ENCODE measurements at places on chromosomes 16 and 17.

DNA sequence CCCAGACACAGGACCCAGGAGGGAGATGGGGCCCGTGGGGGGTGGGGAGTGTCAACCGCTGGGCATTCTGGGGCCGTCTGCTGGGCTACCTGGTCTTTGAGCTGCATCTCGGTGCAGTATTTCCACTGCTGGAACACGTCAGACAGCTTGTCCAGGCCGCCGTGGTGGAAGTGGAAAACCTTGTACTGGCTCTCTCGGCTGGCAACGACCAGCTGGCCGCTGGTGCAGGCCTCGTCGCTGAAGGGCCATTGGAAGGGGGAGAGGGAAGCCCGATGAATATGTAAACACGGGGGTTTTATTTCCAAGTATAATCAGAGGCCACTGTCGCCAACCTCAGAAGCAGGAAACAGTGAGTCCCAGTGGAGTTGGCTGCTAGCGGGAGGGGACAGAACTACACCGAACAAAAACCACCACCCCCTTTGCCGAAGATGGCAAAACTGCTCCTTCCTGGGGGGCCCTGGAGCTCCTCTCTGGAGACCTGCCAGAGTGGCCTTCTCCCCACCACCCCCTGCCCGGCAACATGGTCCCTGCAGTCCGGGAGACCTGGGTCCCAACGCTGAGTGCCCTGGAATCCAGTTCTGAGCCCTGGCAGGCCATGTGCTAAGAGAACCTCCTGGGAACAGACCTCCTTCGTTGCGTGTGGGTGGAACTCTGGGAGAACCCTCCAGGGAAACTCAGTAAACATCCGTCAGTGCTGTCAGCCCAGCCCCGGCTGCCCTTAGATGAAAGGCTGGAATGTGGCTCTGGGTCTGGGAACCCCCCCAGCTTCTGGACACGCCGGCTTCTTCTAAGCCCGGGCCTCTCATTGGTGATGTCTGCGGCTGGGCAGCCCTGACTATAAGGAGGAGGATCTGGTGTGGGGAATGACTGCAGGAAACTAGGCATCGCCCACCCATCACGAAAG is 84.1 kb downstream of the TBC1D16 start:
- DNase-seq = no peak

- no peak for DNase-seq
Observed at GRCh38 chr17:78677303-78678221, 100.4 kb upstream of the DNAH17 start.

- DNase-seq = no peak
Observed at GRCh38 chr16:48188449-48189102, 32.8 kb upstream of the ABCC12 start.

- peak; percentile 24 for DNase-seq
Observed at GRCh38 chr16:1430759-1431496, at the start of gene PERCC1. Gene PERCC1 (plus strand): TSS chr16:1431078. CDS start chr16:1432594, 1,516 bp downstream.

- no peak for DNase-seq
Observed at GRCh38 chr17:10208604-10209193, 10.3 kb upstream of the GAS7 start.

DNA sequence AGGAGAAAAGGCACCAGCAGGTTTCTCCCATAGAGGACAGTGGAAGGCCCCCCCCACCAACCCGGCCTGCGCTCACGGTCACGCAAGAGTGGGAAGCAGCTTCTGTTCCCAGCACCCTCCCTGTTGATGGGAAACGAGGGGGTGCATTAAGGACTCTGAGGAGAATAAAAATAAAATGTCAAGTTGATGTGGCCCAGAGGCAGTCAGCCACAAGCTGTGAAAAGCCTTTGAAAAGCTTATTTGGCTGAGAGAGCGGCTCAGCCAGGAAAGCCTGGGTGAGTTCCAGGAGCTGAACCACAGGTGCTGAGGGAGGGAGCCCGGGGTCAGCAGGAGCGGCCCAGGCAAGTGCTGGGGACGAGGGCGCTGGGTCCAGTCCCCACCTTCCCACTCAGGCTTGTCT is 26.9 kb upstream of the SPATA32 start:
- peak; percentile 29 for DNase-seq

DNA sequence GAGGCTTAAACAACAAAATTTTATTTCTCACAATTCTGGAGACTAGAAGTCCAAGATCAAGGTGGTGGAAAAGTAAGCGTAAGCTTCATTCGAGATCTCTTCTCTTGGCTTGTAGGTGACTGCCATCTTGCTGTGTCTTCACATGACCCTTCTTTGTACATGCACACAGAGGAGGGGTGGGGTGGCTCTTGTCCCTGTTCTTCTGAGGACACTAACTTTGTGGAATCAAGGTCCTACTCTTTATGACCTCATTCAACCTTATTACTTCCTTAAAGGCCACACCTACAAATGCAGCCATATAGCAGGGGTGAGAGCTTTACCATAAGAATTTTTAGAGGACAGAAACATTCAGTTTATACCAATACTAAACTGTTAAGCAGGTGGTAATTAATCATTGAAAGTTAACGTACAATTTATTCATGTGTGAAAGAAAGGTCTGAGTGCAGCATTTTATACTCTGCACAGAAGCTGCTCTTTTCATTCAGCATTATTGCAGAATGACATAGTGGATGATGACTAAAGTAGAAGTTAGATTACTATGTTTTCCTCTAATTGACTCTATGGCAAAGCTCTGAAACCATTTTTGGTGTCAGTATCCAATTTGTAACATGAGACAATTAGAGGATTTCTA is 139.9 kb upstream of the HLF start:
- no peak for DNase-seq

- no peak for DNase-seq
Observed at GRCh38 chr17:33696102-33696501, 403.0 kb upstream of the ASIC2 start.

GRCh38 chr17:66507103-66507923 is 204.9 kb downstream of the PRKCA start:
- DNase-seq = no peak

- peak; percentile 9 for DNase-seq
Observed at GRCh38 chr17:39393736-39394135, 7.7 kb downstream of the FBXL20 start.

- no peak for DNase-seq
Observed at GRCh38 chr17:40714473-40714872, 10.9 kb upstream of the KRT24 start.

GRCh38 chr17:68424861-68425260 is 32.4 kb downstream of the WIPI1 start:
- no peak for DNase-seq

GRCh38 chr17:29589524-29590410 is at the start of gene GIT1:
Gene GIT1 (minus strand): TSS chr17:29589648. CDS start chr17:29589378, 270 bp downstream.
- peak; percentile 64 for DNase-seq

- peak; percentile 99 for DNase-seq
Observed at GRCh38 chr17:18183334-18184142, at the start of gene ALKBH5. Gene ALKBH5 (plus strand): TSS chr17:18183828. CDS start chr17:18184244, 416 bp downstream.

- DNase-seq = no peak
Observed at GRCh38 chr17:8117367-8117979, 841 bp downstream of the ALOXE3 start.

DNA sequence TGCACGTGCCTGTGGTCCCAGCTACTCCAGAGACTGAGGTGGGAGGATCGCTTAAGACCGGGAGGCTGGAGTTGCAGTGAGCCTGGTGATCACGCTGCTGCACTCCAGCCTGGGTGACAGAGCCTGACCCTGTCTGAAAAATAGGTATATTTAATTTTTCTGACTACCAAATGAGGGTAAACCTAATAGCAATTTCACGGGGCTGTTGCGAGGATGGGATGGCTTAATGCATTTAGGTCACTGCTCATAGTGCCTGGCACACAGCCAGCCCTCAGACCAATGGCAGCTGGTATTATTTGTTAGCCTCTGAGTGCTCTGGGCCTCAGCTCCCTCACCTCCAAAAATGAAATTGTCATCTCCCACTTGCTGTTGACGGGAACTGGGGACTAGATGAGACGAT is 5.9 kb upstream of the CDIP1 start:
- DNase-seq = no peak

GRCh38 chr16:78982096-78982744 is 618.3 kb downstream of the MAF start:
- no peak for DNase-seq

GRCh38 chr16:4249530-4250308 is 7.8 kb upstream of the SRL start:
- no peak for DNase-seq

DNA sequence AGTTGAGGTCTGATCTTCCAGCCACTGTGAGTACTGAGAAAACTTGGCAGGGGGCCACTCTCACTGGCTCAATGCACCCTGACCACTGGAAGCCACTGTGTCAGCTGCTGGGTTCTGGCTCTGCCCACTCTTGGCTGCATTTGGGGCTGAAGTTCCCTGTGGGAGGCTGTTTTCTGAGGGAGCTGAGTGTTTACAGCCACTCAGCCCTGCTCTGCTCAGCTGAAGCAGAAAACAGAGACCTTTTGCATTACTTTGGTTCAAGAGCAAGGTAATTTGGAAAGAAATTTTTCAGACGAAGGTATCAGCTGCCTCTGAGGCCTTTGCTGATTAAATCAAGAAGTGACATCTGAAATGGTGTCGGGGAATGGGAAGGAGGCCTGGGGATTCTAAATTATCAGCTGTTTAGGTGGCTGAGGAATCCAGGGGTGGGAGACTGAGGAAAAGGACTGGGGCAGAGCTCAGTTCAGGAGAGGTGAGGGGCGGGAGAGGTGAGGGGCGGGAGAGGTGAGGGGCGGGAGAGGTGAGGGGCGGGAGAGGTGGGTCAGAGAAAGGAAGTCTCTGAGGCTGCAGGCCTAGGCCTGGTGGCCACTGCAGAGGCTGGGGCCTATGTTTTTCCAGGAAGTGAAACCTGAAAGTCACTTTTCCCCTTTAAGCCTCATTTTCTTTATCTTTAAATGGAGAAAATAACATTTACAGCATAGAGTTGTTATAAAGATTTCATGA is at the start of gene ACSM5:
Gene ACSM5, plus strand, starts transcription at position 137 of the 723 bp plus-strand sequence. CDS start 1,951 bp downstream, outside the sequence.
- no peak for DNase-seq

GRCh38 chr16:27311897-27312303 is 1.9 kb upstream of the IL4R start:
- no peak for DNase-seq

- no peak for DNase-seq
Observed at GRCh38 chr17:81397314-81398175, 2.3 kb downstream of the BAHCC1 start.

DNA sequence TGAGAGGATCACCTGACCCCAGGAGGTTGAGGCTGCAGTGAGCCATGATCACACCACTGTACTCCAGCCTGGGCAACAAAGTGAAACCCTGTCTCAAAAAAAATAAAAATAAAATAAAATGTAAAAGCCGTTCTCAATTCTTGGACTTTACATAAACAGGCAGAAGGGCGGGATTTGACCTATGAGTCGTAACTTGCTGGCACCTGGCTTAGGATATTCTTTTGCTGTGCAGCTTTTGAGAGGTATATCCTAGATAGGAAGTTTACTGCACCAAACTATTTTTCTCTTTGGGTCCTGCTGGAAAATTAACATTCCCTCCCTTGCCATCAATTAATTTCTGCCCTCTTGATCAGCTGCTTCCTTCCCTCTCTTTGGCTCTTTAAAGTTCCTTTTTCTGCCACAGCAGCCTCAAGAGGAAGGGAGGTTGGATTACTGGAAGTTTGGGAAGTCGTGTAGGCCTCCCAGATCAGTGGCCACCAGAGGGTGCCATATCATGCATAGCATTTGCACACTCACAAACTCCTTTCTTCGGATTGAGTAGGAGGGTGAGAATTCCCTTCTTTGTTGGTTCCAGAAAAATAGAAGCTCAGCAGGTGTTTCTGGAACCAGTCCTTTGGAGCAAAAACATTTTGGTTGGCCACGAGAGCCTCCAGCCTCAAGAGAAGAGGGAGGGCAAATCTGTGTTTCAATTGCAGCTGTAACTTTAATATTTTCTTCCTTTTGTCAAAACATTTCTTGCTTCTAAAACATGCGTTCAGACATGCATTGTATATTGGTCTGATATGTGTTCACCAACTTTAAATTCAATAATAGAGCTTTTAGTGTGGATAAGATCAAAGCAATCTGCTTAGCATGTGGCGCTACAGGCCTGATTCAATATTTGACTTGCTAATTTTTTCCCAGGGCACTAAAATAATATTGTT is 147.3 kb downstream of the CCDC182 start:
- peak; percentile 81 for DNase-seq

- DNase-seq = no peak
Observed at GRCh38 chr17:13544765-13545164, 57.0 kb downstream of the HS3ST3A1 start.

DNA sequence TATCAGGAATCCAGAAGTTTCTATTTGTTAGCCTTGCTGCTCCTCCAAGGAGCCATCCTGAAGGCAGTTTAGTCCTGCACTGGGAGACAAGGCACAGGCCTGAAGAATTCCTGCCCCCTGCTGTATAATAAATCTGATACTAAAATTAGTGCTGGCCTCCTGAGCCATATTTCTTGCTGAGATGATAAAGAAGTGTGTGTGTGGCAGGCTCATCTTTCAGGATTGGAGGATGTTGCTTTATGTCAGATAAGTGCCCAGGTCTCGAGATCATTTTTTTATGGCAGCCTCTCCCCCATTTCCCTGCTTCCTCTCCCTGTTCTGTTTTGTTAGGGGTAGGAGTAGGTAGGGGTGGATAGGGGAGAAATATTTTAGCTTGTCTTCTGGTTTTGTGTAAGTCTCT is 26.0 kb downstream of the MSI2 start:
- DNase-seq = no peak

DNA sequence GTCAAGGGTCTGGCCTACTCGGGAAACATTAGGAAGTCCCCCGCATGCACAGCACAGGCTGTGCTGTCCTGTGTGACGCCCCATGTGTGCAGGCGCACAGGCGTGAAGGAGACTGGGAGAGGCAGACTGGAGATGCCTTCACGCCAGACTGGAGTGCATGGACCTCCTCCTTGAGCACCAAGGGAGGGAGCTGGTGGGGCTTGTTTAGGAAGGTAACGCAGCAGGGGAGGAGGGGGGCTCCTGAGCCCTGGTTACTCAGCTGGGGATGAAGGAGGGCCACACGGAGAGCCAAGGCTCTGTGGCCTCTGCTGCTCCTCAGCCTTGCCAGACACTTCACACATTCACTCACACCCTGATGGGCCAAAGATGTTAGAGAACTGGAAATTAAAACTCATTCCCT is 7.7 kb downstream of the HSDL1 start:
- DNase-seq = no peak

DNA sequence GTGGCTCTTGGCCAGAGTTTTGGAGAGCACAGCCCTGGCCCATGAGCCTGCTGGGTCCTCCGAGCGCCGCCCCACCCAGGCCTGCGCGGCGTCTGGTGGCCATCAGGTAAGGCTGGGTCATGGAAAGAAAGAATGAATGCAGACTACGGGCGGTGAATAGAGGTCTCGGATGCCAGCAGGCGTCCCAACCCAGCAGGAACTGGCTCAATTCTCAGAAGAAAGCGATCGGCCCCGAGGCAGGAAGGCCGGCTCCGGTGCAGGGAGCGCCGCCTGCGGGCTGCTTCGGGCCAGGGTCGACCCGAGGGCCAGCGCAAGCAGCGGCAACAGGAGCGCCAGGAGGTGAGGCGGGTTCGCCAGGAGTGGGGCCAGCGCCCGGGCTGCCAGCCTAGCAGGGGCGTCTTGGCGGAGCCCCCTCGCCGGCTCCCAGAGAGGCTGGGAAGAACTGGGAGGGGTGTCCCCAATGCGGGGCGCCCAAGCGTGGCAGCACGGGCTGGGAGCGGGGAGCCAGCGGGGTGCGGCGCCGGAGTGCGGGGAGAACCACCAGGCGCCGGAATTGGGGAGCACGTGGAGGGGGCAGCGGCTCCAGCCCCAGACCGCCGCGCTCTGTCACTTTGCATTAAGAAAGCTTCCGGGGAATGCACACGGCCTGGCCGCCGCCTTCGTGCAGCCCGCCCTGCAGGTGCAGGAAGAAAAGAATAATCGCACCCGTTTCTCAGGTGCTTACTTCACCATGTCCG is 7.1 kb upstream of the TMC5 start:
- no peak for DNase-seq

- no peak for DNase-seq
Observed at GRCh38 chr17:39209317-39210092, 9.4 kb downstream of the RPL19 start.
